KBM-7 (cell line): ENCODE measurements at places on chromosomes 5 and 9.

DNA sequence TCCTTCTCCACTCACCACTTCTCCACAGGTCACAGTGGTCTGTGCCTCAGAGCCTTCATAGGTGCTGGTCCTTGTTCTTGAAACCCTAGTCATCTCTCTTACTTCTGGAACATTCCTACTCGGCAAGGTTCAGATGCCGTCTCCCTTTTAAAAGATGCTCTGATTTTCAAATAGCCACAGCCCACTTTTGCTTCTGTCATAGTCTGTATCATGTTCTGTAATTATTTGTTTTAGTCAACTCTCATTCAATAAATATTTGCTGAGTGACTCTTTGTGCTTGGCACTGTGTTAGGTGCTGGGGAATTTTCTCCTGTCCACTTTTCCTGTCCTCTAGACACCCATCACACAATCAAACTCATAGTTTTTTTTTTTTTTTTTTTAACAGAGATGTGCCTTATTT, 181.3 kb upstream of the IL12B start:
- DNase-seq, result no peak

DNA sequence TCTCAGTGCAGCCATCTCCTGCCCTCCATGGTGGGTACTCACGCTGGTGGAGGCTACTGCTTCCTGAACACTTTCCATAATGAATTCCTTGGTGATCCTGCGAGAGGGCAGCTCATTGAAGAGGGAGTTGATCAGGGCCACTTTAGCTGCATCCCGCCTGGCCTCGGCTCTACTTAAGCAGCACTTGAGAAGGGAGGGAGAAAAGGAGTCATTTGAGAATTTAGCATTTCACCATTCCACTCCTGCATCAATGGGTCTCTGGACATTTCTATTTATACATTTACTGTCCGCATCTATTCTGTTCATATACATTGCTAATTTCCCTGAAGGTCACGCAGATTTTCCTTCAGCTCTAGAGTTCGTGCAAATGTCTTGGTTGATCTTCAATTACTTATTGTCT, 35.1 kb downstream of the LIX1 start:
- no peak for DNase-seq

DNA sequence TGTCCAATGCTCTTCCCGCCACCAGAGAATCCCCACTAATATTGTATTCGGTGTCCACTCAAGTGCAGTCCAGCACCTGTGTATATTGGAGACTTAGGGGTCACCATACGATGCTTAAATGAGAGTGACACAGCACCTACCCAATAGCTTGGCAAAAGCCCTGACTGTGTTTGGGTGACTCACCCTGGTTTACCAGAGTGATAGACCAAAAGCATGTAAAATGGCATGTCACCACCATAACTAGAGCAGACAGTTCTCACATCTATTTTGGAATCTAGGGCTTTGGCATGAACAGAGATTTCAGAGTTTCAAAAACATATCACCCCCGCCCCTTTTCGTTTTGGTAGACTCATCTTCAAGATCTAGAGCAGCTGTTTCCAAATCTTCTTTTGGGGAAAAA, 217.3 kb upstream of the RASEF start:
- DNase-seq, result no peak

DNA sequence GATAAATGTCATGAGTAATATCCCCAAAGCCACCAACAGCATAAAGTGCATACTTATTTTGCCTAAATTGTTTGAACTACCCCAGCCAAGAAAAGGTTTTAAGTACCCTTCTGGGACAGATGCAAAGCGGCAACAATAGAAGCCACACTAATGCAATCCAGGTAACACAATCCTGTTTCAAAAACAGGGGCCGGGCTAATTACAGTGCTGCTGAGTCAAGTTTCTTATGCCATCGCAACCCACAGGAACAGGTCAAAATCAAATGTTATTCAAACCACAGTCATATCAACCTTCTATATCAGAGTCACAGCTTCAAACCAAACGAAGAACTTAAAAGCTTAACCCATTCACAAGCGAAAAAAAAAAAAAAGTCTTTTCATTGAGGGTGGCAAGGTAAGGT, 28.3 kb downstream of the EBF1 start:
- no peak for DNase-seq

GRCh38 chr9:71854811-71855210, 56.2 kb downstream of the ABHD17B start:
- no peak for DNase-seq

DNA sequence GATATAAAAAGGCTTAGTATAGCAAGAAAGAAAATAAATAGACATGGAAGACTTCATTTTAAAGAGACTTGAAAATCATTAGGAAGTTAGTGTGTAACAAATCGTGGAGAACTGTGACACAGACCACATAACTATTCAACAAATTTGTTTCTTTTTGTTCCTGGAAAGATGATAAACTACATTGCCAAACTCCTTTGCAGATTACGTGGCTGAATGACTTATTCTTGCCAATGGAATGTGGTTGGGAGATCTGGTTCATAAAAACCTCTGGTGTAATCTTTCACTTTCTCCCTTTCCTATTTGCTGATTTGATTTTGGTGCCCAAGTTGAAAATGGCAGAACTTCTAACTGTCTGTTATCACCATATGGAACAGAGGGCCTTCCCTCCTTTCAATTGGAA, 328.9 kb upstream of the MEF2C start:
- DNase-seq, result no peak

GRCh38 chr5:157607371-157608161, 32.0 kb upstream of the ADAM19 start:
- no peak for DNase-seq

- DNase-seq, result peak; percentile 1
These were observed 917.0 kb downstream of the CDH9 start for GRCh38 chr5:26121338-26121737.

GRCh38 chr5:161548487-161549094, 2.1 kb upstream of the GABRB2 start:
- DNase-seq, result no peak

GRCh38 chr5:77366717-77367500, 125.2 kb downstream of the WDR41 start:
- no peak for DNase-seq

DNA sequence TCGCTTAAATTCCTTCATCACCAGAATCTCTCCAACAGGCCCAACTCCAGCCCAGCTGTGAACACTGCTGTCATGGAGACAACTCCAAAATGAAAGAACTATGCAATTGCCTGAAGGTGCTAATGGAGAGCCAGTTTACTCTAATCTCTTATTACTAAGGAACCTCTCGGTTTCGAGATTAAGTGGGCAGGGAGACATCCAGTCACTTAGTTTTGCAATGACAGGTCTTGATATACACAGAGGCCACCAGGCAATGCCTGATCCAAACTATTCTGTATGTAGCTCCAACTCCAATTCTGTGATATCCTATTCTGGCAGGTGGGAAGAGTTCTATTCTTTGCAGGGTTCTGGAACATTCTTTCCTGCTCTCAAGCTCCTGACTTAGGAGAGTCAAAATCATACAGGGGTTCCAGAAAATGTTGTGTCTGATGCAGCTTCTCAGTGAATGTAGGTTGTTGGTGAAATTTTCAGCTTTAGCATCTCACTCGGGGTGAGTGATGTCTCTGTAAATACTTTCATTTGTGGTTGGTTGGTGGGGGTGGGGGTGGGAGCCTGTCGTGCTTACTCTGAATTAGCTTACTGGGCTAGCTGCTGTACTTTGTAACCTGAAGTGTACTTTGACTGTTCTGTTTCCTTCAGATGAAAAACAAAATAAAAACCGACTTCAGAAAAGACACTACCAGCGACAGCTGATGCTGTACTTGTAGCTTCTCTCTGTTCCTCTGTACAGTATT, 170.9 kb downstream of the PALM2AKAP2 start:
- no peak for DNase-seq

DNA sequence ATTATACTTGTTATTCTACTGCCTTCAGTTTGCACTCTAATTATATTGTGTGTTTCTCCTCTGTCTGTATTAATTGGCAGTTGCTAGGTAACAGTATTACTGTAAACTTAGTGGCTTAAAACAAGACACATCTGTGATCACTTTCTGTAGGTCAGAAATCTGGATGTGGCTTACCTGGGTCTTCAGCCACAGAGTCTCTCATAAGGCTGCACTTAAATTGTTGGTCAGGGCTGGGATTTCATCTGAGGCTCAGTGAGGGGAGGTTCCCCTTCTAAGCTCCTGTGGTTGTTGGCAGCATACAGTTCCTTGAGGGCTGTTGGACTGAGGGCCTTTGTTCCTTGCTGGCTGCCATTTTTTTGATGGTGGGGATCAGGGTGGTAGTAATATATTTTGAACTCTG, 68.8 kb downstream of the SLC44A1 start:
- DNase-seq, result no peak
